Iris pigment epithelial cell (primary cell): ENCODE measurements at places on chromosomes 1 and 21.

DNA sequence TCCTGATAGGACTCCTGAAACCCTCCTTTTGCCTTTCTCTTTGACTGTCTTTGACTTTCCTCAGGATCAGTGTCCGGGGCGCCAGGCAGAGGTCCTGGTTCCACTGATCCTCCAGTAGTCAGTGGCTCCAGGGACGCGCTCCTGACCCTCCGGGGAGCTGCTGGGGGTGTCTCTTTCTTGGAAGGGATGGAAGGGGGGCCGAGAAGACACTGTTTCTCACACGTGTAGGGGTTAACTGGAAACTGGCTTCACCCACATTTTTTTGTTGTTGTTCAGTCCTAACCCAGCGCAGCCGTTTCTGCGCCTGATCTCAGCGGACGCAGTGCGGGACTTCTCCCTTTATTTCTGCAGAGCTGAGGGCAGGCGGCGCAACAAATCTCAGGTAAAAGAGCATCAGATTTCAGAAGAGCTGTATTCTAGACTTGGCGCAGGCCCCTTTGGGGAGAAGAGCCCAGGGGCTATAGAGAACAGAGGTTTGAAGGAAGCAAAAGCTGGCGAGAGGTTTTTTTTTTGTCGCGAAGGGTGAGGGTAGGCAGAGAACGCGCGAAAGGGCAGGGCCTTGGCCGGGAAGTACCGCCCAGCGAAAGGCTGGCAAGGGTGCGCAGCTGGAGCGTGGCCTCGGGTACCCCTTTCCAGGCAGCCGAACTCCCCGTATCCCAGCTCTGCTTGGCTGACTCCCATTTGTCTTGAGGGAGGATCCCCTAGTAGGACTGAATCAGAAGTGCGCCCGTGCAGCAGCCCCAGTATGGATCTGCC, 4.3 kb upstream of the LHX9 start:
- no peak for DNase-seq

DNA sequence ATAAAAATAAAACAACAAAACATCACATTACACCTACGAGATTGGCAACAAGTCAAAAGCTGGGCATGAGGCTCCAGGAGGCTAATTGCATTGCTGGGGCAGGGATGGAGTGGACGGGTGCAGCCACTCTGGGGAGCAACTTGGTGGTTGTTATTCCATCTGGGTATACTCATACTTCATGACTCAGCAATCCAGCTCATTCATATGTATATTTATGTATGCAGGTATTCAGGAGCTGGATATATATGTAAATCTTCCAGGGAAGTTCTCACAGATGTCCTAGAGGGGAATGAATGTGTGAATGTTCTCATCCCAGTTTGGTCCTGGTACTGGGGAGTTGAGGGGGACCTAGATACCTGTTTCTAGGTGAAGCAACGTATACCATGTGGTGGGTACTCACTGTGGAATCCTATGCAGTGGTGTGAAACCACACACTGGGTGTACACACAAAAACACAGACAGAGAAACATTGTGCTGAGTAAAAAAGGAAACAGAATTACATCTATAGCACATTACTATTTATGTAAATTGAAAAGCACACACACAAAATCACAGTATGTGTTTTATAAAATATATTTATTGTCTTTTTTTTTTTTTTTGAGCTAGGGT, 79.7 kb upstream of the RAB4A start:
- peak; percentile 45 for DNase-seq

DNA sequence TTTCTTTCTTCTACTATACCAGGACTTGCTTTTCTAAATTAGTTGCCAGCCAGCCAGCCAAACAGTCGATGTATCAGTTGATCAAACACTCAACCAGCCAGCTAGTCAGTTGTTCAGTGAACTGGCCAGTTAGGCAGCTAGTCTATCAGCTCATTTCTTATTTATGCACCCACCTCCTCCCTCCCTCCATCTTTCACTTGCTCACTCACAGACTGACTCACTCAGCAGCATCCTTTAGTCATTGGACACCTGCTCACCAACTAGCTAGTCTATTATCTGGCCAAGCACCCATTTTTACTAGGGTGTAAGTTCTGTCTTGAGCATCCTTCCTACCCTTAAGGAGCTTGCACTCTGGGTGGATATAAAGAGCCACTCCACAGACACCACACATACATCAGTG, 5.9 kb upstream of the SPRR4 start:
- DNase-seq = no peak

GRCh38 chr1:41404308-41404761, 43.1 kb downstream of the FOXO6 start:
- DNase-seq = peak; percentile 17

GRCh38 chr1:65056866-65057265, 90.5 kb upstream of the JAK1 start:
- DNase-seq = no peak

- peak; percentile 63 for DNase-seq
Measured at GRCh38 chr1:187474336-187474735, 645.6 kb downstream of the PLA2G4A start.

DNA sequence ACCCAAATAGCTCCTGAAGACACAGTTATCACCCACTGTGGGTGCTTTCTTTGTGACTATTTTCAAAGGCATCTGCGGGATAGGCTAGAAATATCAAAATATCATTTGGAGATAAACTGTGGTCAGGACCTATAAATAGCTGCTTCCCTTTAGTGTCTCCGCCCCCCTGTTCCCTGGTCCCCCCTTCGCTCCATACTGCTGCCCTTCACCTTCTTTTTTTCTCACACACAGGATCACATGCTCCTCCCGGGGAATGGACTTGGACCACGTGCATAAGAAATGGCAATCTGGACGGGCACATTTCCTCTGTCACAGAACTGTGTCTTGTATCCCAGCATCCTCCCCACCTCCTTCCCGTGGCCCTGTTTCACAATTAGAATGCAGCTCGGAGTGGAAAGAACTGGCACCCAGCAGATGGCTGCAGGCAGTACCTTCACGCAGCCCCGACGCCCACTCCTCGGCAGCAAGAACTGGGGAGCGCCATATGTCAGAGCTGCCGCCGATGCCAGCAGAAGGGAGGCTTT, 68.8 kb upstream of the SSX2IP start:
- peak; percentile 45 for DNase-seq

- no peak for DNase-seq
Measured at GRCh38 chr1:216640100-216640499, 83.1 kb downstream of the ESRRG start.

DNA sequence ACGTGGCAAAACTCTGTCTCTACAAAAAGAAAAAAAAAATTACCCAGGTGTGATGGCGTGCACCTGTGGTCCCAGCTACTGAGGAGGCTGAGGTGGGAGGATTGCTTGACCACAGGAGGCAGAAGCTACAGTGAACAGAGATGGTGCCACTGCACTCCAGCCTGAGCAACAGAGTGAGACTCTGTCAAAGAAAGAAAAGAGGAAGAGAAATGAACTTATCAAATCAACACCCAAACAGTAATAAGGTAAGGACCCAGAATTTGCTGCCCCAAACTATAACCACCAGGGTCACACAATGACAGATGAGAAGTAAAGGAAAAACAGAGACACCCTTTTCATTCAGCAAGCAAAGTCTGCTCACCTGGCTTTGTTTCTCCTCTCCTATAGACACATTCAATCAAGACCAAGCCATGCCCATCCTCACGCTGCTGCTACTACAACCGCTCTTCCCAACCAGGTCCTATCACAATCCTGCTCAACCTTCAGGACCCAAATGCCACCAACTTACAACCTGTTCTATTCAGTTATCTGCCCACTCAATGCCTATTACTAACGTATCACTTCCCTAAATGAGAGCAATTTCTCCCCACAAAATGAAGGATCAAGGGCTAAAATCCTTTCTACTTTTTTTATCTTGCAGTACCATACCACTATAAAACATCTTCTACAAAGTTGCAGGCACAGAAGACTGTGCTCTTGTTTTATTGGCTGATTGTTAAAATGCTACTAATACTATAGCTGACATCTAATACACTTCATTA, 183.5 kb downstream of the RERE start:
- no peak for DNase-seq

DNA sequence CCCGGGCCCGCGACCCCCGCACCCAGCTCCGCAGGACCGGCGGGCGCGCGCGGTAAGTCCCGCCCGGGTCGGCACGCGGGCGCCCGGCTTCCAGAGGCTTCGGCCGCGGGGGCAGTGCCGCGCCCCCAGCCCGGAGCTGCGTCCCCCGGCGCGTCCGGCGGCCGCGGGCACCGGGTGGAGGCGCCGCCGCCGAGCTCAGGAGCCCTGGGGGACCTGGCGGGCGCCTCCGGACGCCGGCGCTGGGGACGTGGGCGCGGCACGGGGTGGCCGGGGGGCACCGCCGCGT, 227 bp downstream of the NBL1 start:
- DNase-seq = no peak

GRCh38 chr21:45470773-45471524, 66.0 kb downstream of the COL18A1 start:
- peak; percentile 91 for DNase-seq

DNA sequence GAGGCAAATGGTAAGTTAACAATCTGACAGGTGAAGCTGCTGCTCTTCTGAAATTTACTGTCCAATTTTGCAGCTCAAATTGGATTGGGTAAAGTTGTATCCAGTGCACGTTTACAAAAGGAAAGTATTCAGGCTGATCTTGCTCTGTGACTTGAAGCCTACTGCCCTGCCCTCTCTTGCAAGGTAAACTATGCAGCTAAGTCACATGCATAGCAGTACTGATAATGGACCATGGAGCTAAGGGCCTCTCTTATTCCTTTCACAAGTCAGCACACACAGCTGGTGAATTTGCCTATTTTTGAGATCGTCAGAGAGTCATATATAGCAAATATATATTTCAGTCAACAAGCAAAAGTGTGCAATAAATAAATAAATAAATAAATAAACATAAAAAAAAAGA, 23.2 kb downstream of the XCL1 start:
- no peak for DNase-seq

- no peak for DNase-seq
Measured at GRCh38 chr1:112322983-112323678, 72.9 kb upstream of the CTTNBP2NL start.

DNA sequence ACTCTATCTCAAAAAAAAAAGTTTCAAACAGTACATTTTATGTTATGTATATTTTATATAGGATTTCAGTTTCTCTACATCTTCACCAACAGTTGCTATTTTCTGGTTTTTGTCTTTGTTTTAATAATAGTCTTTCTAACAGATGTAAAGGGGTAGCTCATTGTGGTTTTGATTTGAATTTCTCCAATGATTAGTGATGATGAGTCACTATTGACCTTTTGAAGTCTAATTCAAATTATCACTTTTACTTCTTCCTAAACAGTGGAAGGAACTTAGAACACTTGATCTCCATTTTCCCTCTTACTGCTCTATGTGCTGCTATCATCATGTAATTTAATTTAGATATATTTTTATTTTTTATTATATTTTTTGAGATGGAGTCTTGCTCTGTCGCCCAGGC, 31.7 kb upstream of the SHCBP1L start:
- no peak for DNase-seq

DNA sequence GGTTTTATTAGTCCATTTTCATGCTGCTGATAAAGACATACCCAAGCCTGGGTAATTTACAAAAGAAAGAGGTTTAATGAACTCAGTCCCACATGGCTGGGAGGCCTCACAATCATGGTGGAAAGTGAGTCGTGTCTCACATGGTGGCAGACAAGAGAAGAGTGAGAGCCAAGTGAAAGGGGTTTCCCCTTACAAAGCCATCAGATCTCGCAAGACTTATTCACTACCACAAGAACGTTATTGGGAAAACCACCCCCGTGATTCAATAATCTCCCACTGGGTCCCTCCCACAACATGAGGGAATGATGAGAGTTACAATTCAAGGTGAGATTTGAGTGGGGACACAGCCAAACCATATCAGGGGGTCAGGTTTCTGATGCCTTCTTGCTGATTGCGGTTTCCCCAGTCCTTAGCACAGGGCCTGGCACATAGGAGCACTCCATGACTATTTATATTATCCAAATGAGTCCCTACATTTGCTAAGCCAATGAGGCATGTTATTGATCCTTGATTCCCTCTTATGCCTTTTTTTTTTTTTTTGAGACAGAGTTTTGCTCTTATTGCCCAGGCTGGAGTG, 35.3 kb upstream of the PAXBP1 start:
- peak; percentile 50 for DNase-seq

DNA sequence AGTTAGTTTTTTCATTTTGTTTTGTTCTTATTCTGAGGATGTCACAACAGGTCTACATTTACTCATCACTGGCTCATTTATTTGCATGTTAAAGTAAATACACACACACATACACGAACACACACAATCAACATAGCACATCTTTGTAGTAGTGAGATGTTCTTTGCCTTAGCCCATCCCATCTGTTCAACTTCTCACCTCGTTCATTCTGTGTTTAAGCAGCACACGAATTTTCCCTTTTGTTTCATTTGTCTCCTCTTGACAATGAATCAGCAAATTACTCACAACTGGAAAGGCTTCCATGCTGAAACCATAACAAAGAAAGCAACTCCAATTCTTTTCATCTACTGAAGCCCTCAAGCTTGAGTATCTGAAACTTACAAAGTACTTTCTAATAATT, 133.3 kb upstream of the CHRM3 start:
- peak; percentile 38 for DNase-seq

- DNase-seq = no peak
Measured at GRCh38 chr1:3774946-3775489, 2.5 kb downstream of the SMIM1 start.

DNA sequence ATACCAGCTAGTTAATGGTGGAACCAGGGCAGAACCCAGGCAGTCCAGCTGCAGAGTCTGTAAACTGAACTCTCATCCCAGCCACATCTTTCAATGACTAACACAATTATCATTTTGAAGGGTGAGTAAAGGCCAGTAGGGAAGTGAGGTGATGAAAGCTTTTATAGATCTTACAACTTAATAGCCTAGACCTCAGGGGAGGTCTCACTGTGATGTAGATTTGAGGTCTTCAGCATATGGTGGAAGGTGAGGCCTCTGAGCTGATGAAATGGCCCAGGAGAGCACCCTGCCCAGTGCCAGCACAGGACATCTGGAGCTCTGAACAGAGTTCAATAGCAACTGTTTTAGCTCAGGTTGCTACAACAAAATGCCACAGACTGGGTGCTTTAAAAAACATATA, 44.8 kb upstream of the POU2F1 start:
- DNase-seq = peak; percentile 25

GRCh38 chr21:45821315-45821962, 160.1 kb upstream of the COL6A1 start:
- DNase-seq = no peak

- DNase-seq = peak; percentile 78
Measured at GRCh38 chr1:150076066-150076465, 8.5 kb downstream of the VPS45 start.

GRCh38 chr1:21311016-21311415, 20.8 kb upstream of the ECE1 start:
- no peak for DNase-seq

GRCh38 chr1:180956028-180956640, 43.4 kb downstream of the KIAA1614 start:
- DNase-seq = no peak

DNA sequence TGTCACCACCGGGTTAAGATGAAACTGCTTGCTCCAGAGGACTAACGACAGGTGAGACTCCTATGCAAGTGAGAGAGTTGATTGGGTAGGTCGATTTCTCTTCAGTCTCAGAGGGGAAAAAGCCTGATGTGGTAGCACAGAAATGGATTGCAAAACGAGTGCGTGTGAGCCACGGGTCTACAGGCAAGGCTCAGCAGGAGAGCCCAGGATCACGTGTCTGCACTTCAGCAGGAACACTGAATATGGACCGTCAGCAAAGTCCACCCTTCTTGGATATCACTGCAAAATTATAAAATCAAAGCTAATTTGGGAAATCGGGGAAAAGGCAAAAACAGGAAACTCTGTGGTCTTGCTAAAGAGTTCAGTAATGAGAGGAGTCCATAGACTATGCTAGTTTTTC, 107.7 kb upstream of the ZNF648 start:
- DNase-seq = no peak
